ENCODE measurements at places on chromosomes 3 and 15. TPM values are rescaled to one million over a fixed set of nuclear protein-coding genes. Genes with fewer than 3 reads are reported as not detected.

Gene CILP
- 0.41 TPM for total RNA-seq

DNA sequence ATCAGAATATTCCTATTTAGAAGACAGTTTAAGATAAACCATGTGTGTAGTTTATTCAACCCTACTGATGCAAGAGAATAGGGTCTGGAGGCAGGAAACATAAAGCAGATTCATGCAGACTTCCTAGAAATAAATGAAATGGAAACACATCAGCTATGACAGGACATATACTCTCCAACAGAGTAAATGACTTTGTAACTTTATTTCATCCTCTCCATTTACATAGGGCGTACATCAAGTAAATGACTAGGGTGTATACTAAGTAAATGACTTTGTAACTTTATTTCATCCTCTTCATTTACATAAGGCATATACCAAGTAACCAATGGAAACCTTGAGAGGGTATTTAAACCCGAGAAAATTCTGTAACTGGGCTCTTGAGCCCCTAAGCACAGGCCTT lies 17.6 kb upstream of the SRPRB start:
- DNase-seq, result no peak

GRCh38 chr3:116139641-116140040 lies 305.6 kb downstream of the LSAMP start:
- DNase-seq, result no peak

Gene NR2F2
- total RNA-seq, result not detected

DNA sequence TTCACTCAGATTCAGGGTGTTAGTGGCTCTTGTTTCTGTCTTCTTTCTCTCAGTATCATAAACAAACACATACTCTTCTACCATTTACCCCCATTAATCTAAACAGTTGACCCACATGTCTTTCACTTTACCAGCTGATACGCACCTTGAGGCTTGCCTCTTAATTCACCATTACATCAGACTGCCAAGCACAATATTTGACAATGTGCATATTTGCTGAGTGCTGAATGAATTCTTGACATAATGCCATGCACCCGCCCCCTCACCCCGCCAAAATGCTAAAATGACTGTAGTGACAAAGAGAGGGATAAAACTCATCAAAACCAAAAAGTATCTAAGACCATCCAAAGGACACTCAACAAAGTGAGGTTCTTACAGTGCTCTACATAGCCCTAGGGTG lies 57.4 kb downstream of the NGLY1 start:
- no peak for DNase-seq

GRCh38 chr3:179229177-179229576 lies 21.7 kb downstream of the KCNMB3 start:
- no peak for DNase-seq

- DNase-seq, result no peak
Measured at GRCh38 chr3:16550305-16550675, 36.8 kb upstream of the RFTN1 start.

Gene AADACL2
- total RNA-seq, result not detected

DNA sequence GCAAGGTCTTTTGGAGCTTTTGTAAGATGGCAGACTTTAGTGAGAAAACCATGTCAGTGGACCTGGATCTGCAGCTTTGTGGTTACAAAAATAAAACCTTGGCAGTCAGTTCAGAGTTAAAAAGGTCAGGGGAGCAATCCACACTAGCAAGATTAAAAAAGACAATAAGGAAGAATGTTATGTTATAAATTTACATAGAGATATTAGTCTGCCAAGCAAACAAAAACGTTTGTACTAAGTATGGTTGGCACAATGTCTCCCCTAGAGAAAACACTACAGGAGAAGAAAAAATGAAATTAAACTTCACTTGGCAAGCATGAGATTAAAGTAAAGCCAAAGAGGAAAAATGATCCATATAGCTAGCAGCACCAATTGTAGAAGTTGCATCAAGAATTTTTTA lies 205.0 kb downstream of the LSAMP start:
- DNase-seq, result no peak

Gene NCKIPSD
- total RNA-seq, result 19.1 TPM

DNA sequence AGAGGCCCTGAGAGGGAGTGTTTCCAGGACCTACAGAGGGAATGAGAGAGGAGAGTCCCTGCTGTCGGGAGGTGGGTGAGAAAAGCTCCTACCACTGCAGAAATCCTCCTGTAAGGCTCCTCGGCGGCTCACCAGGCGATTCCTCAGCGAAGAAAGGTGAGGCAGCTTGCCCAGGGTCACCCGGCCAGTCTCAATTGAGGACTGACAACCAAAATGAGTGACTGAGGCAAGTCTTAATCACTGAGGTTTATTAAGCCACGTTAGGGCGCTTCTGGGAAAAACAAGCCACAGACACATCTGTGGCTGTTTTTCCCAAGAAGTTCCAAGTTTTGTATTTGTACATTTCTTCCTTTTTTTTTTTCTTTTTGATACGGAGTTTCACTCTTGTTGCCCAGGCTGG lies 48.5 kb downstream of the ZDHHC19 start:
- no peak for DNase-seq

Gene ITIH4
- 34.1 TPM for total RNA-seq

DNA sequence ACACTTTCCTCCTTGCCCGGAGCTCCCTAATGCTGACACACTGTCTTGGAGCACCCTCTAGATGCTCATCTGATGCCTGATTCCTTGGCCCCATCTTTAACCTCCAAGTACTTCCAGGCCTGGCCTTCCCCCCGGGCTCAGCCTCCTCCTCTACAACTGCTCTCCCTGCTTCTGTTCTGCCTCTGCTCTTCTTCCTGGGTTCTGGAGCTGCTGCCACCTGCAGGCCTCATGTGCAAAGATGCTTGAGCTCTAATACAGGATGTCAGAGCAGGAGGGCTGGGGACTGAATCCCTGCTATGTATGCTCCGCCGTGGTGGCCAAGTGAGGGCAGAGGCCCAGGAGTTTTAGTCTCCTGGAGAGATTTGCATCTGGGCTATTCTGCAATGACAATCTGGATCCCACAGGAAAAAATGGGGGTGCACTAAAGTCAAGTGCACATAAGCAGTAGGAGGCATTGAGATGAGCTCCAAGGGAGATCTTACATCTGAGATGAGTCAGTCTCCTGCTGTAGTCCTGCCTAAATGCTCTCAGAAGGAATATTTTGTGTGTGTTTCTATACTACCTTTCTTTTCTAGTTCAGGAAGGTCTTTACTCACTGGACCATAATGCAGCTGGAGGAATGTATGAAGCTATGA lies 296.3 kb downstream of the UACA start:
- peak; percentile 20 for DNase-seq

GRCh38 chr15:73305331-73306211 lies 63.2 kb downstream of the HCN4 start:
- no peak for DNase-seq

- DNase-seq, result no peak
Measured at GRCh38 chr15:48411971-48412591, 80.9 kb downstream of the DUT start.

DNA sequence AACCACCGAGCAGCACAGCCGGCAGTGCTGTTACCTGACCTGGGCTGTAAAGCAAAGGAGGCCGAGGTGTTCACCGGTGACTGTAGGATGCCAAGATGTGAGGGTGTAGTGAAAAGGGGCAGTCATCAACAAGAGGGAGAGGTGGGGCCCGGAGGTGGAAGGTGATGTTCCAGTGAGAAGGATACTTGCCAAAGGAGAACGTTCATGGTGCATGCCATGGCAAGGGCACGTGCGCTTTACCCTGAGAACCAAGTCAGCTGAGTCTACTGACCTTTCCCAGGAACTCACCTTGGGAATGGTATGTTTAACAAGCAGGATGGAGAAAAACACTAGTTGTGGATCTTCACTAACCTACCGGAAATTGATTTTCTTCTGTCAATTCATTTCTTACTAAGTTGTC lies 211.1 kb downstream of the PDZRN3 start:
- no peak for DNase-seq

- no peak for DNase-seq
Measured at GRCh38 chr3:169390271-169390670, 273.2 kb downstream of the MECOM start.

Gene THRB
- total RNA-seq, result not detected

Gene SCN11A
- 0.32 TPM for total RNA-seq

Gene SLC15A2
- total RNA-seq, result 3.8 TPM

GRCh38 chr3:58580826-58581327 lies 3.7 kb upstream of the FAM107A start:
- DNase-seq, result no peak

DNA sequence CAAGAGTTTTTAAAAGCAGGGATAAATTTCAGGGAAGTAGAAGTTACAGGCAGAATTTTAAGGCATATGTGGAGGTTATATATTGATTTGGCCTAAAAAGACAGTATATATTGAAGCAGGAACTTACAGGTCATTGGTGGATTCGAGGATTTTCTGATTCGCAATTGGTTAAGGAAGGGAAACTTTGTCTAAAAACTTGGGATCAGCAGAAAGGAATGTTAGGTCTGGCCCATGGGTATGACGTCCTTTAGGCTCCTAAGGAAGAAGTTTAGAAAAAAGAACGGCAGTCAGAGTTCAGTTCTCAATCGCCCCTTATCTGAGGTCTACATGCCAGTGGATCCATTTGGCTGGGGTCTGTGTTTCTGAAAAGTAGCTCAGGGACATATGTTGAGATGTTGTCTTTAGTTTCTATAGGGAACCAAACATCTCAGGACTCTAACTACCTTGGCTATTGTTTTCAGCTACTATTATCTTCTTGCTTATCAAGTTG lies 33.2 kb upstream of the ACP3 start:
- DNase-seq, result no peak

Gene DLL4
- total RNA-seq, result not detected

Gene BNC1
- total RNA-seq, result not detected

Gene DZIP1L
- total RNA-seq, result not detected

Gene PLXND1
- 12.8 TPM for total RNA-seq

GRCh38 chr3:27500986-27501385 lies 16.8 kb upstream of the SLC4A7 start:
- DNase-seq, result no peak

- DNase-seq, result no peak
Measured at GRCh38 chr15:94493176-94493575, 261.8 kb downstream of the MCTP2 start.

- no peak for DNase-seq
Measured at GRCh38 chr3:14147066-14147435, 22.2 kb downstream of the TMEM43 start.

Gene PLOD2
- not detected for total RNA-seq
